ENCODE measurements at places on chromosomes 4 and X.

DNA sequence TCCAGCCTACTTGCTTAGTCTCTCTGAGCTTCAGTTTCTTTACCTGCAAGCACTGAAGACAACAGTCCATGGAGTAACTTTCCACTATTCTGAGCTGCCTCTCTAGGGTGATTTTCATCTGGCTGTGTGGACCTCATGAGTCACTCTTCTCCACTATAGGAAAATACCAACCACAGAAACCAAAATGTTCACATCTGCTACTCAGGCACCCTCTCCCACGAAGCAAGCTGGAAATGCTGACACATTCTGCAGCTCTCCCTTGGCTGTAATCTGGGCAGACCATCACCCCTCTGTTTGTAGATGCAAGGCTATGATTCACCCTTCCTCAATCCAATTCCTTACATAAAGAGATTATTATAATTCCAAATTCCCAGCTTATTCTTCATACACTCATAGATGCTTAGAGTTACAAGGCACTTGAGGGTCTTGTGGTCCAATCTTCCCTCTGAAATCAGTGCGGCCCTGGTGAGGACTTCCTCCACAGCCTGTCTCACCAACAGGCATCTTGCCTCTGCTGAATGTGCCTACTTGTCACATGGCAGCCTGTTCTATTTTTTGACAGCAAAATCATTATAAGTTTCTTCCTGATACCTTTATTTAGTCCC is 97.0 kb upstream of the LNX1 start:
- no peak for DNase-seq

GRCh38 chr4:8900588-8900987 is 28.9 kb upstream of the HMX1 start:
- DNase-seq, result no peak

- DNase-seq, result peak; percentile 19
Measured at GRCh38 chrX:357693-358471, 28.8 kb downstream of the PPP2R3B start.

GRCh38 chrX:134676436-134676835 is 18.2 kb upstream of the PLAC1 start:
- no peak for DNase-seq

DNA sequence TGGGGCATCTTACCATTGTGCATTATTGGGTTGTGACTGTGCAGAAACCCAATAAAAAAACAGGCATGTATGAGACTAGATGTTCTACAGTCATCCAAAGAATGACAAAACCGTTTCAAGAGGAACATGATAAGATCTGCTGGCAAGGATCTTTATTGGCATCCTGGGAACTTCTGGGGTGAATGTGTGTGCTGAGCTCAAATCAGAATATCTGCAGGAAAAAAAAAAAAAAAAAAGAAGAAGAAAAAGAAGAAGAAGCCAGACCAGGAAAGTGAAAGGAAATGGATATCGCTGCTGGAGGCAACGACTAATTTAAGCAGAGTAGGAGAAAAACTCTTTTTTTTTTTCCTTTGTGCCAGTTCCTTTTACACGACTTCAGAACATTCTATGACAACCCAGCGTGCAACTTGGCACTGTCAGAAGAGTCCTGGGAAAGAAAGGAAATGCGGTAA is 484.2 kb upstream of the BOD1L1 start:
- no peak for DNase-seq

GRCh38 chr4:157590679-157591078 is 370.2 kb downstream of the GRIA2 start:
- DNase-seq, result no peak

DNA sequence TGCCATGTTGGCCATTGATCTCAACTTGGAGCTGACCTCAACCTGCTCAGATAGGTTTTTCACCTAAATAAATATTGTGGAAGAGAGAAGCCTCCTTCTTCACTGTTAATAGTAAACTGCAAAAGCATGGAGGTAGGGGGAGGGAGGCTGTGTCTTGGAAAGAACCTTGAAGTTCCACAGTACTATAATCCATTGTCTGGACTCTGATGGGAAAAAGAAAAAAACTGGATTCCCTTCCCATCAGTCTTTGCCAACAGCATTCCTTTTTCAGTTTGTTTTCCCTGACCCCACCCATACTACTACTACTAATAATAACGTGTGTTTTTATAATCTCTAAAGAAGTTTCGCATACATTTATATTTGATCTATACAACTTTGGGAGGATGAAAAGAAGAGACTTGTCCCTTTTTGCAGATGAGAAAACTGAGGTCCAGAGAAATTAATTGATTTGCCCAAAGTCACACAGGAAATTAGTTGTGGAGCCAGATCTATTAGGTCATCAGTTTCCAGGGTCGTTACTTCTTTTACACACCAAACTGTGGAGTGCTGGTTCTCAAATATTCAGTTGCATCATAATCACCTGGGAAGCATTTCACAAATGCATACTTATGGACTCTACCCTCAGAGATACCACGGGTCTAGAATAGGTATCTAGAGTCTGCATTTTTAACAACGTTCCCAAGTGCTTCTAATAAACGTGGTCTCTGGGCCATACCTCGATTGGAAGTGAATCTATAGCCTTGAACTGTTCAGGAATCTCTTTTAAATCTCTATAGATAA is 59.1 kb downstream of the LUZP4 start:
- DNase-seq, result no peak

DNA sequence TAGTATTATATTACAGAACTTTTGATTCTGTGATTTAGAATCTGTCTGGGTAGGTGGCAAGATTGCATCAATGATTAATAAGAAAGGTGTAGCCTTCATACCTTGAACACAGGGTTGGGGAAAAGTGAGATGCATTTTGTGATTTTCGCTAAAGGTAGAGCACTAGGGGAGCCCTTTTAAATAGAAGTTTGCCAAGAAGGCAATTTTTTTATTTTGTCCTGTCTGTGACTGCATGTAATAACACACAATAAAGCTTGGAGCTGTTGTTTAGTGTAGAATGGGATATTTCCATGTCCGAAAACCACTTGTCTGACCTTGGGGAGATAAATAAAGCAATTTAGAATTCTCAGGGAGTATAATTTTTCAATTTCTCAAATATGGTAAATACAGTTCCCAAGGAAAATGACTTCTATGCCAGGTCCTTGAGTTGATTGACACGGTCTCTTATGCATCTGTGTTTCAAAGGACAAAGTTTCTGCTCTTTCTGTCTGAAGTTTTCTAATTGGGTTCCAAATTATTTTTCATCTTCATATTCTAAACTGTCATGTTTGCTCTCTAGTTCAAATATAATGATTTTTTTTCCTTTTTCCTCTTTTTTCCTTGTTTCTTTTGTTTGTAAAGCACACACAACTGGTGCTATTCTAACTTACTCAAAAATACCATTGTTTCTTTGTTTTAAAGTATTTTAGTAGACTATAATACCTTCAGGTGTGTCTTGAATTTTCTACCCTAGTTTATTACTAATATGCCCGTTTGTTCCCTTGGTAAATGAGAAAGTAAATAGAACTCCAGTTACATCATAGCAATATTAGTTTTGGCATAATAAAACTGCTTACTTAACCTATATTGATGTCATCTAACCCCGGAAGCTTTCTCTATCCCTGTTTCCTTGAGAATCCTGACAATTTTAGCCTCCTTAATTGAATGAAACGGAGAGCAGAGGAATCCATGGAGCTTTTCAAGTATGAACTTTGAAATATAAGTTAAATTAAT is 87.8 kb upstream of the BMPR1B start:
- DNase-seq, result no peak
